ENCODE measurements at places on chromosomes 4 and X.

DNA sequence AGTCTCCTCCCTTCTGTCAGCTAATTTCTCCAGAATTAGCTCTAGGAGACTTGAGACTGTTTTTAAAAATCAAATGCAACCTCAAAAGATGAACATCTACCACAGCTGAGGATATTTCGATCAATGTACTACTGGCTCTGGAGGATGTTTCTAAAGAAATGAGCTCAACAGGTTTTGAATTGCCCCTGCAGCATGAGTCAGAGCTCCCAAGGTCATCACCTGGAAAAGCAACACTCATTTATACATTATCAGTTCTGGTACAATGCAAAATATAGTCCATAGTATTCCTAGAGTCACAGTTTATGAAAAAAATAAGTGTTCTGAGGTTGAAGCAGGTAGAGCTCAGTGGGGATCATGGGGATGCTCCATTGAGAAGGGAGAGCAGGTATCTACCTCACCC, 50.8 kb upstream of the MCF2 start:
- no peak for ATAC-seq

GRCh38 chr4:101201421-101201820, 145.9 kb downstream of the PPP3CA start:
- no peak for ATAC-seq

GRCh38 chr4:62948108-62948507, 1461.1 kb downstream of the TECRL start:
- ATAC-seq = no peak

- no peak for ATAC-seq
These were observed 189.0 kb upstream of the TTC29 start for GRCh38 chr4:147134536-147135210.

- no peak for ATAC-seq
These were observed 21.2 kb downstream of the KLF3 start for GRCh38 chr4:38684951-38685844.

DNA sequence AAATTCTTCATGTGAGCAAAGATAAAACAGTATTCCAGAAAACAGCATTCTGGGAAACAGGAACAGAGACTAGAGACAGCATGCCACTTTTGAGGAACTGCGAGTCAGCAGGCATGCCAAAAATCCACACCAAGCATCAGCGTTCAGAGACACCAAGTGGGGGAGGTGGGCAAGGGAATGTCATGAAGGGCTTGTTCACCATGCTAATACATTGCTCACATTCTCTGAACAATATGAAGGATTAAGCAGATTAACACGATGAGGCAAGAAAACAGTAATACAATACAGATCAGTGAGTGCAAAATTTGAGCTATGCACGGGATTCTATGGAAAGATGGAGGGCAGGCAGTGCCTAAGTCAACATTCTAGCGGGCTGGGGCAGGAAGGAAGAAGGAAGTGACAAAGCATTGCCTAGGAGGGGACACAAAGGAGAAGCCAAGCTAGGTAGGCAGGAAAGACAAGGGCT, 278.3 kb downstream of the FBXW7 start:
- 0 out of 3 replicates have a peak, but pooled peaks have one; percentile 35 for ATAC-seq

- ATAC-seq = peak; percentile 61
These were observed 1.8 kb downstream of the MAML3 start for GRCh38 chr4:140152013-140152703.

DNA sequence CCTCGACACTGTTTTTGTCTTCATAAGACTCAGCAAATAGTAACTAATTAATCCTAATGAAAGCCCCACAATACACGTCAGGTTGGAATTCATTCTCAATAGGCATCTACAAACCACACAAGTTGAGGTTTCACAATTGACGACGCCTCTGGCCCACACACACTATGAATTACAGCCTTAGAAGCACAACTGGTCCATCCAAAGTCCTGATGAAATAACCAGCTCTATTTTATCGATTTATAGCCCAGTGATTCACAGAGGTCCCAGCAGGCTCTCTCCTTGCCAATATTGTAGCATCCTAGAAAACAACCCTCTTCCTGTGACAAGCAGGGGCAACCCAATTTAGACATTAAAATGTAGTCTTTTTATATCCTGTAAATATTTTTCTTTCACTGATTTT, 112.1 kb downstream of the NR3C2 start:
- no peak for ATAC-seq

- no peak for ATAC-seq
These were observed 2.0 kb downstream of the GTPBP6 start for GRCh38 chrX:316351-317325.

DNA sequence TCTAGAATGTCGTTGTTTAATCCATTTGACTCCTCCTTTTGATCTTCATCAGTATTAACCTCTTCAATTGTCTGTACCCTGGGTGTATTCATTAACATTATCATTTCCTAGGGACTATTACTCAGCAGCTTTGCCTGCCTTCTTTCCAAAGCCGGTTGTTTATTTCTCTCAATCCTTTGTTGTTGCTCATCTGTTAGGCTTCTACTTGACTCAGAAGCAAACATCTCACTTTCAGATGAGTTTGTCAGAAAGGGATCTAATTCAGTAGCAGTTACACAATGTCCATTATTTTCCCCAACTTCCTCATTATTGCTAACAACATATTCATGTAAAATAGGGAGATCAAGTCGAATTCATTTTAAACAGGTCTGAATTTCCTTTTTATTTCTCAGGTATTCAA, 22.1 kb upstream of the HSD17B10 start:
- no peak for ATAC-seq

GRCh38 chr4:3261411-3262207, 12.7 kb downstream of the MSANTD1 start:
- no peak for ATAC-seq

GRCh38 chr4:108148316-108148715, 20.4 kb downstream of the LEF1 start:
- no peak for ATAC-seq

GRCh38 chr4:82899374-82900065, 1.0 kb upstream of the THAP9 start:
- ATAC-seq = no peak

DNA sequence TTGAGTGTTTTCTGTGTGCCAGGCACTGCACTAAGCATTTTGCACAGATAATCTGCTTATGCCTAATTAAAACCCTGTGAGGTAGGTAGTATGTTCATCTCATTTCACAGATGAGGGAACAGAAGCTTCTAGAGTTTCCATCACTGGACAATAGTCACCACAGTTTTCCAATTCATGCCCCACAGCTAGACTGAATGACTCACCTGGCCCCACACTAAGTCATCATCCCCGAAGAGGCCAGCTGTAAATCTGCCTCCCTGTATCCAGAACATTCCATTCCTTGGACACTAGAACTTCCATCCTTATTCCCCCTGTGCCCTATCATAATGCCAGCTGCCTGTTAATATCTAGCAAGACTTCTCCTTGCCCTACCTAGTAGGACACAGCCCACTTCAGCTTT, 40.9 kb upstream of the NYX start:
- no peak for ATAC-seq

- ATAC-seq = no peak
These were observed 62.8 kb downstream of the UCHL1 start for GRCh38 chr4:41319553-41319952.

GRCh38 chrX:25003066-25003849, 12.5 kb downstream of the ARX start:
- ATAC-seq = no peak

DNA sequence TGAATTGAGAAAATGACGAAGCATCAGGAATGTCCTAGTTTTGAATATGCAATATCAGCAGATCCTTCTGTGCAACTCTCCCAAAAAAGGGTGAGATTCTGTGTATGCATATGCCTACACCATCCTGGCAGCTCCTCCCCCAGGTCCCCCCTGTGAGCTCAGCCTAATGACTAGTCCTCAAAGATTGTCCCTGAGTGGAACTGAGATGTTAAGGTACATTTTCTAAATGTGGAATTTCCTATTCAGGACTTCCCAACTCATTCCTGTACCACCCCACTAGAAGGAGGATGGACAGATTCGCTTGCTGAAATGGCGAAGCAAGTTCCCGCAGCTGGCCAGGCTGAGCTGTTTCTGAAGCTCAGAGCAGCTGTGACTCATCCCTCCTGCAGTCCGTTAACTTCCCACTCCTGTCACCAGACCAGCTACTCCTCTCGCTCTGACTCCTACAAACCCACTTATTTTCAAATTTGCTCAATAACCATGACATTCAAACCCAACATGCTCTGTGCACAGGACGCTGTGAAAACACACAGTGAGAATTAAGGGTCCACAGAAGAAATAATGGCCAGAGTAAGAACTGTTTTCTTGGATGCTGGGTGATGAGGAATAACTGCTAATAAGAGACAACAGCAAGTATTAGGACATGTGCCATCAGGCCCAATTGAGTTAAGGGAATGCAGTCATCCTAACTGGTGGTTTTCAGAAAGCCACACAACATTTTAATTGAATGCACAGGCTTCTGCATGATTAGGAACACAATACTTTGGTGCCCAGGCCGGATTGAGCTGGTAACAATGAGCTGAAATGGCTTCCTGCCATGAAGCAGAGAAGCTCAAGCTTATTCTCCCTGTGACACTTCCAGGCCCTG, 40.0 kb upstream of the IRF2 start:
- ATAC-seq = peak; percentile 99

DNA sequence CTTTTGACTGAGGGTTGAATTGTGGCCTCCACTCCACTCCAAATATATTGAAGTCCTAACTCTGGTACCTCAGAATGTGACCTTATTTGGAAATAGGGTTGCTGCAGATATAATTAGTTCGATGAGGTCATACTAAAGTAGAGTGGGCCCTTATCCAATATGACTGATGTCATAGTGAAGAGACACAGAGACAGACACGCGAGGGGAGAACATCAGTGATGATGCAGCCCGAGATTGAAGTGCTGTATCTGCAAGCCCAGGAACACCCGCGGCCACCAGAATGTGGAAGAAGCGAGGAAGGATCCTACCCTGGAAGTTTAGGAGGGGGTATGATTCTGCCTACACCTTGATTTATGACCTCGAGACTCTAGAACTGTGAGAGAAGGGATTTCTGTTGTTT, 279.0 kb downstream of the ANKRD50 start:
- no peak for ATAC-seq

DNA sequence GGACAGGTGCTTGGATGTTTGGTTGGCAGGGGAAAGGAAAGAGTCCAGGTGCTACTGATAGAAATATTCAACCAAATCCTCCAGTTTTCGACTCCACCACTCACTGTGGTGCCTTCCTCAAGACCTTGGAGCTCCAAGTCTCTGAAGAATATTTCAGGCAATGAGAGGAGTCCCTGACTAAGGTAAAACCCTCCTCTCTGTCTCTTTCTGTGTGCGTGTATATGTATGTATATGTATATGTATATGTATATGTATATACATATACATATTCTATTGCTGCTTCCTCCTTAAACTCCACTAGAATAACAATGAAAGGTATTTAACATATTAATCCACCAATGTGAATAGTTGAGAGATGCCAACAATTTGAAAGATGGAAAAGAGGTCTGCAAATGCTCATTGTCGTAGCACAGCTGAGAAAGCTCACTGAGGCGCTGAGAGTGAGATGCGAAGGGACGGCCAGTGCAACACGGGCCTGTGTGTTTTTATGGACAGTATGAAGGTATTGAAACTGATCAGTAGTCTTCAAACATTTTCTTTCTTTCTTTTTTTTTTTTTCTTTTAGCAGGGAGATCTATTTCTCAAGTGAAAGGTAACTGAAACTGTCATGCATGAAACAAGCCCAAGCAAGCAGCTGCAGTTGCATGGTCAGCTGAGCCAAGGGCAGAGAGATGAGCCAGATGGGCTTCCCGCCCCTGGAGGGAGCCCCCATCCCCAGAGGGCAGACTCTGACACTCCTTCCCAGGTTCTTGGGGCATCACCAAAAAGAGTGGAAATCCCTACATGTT, 41.1 kb upstream of the HS3ST1 start:
- ATAC-seq = no peak

GRCh38 chr4:126230269-126230668, 915.5 kb downstream of the FAT4 start:
- no peak for ATAC-seq

GRCh38 chrX:136260776-136261175, 9.6 kb upstream of the MAP7D3 start:
- ATAC-seq = peak; percentile 71

GRCh38 chr4:168434993-168435392, 45.3 kb downstream of the DDX60L start:
- ATAC-seq = no peak

DNA sequence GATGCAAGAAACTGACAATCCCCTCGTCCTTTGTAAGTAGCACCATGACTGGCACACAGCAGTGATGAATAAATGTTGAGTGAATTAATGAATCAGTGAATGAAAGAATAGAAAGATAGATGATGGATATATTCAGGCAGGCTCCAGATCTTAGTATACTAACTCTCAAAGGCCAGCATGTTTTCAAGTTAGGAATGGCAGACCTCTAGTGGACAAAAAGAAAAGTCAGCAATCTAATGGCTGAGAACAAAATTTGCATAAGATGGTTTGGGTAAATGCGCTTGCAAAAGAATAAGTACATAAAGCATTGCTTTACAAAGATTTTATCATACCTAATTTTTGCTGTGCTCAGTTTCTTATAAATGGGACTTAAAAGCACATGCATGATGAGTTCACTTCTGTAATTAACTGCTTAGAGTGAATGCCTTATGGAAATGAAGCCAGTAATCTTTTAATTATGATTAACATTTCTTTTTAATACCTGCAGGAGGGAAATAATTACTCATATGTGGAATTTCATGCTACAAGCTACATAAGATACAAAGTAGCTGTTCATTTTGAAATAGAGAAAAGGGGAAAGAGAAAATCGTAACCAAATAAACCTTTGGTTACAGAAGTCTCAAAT, 126.9 kb upstream of the GPRIN3 start:
- peak; percentile 91 for ATAC-seq
